ENCODE measurements at places on chromosomes 4 and X.

- H3K4me3 ChIP-seq = peak overlapping the region; percentile 41
- no peaks in the 10 kb centered on the region for H3K36me3 ChIP-seq
- no peaks in the 10 kb centered on the region for H3K4me1 ChIP-seq
- DNase-seq = no peak
- H3K27me3 ChIP-seq = peaks cover 14% of the 10 kb centered on the region
Observed at GRCh38 chr4:168877511-168878491, 132.3 kb downstream of the CBR4 start.

DNA sequence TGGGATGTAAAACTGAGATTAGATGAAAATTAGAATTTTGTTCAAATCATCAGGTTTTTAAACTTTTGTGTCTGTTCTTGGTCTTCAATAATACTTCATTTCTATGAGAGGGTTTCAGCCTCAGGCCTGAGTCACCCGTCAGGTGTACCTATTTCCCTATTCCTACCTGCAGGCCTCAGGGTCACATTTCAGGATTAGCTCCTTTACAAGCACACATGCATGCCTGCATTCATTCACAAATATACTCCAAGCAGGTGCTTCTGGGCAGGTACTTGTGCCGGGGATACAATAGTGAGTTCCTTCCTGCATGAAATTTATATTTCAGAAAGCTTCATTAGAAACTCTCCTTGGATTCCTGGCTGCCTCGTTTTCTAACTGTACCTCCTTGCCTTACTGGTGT lies 114.9 kb downstream of the SHISA3 start:
- H3K4me3 ChIP-seq = no peak overlapping the region
- peaks cover 6% of the 10 kb centered on the region for H3K27me3 ChIP-seq
- H3K36me3 ChIP-seq = no peaks in the 10 kb centered on the region
- H3K4me1 ChIP-seq = peaks cover 10% of the 10 kb centered on the region
- DNase-seq = no peak

- H3K4me3 ChIP-seq = no peak overlapping the region
- H3K4me1 ChIP-seq = no peaks in the 10 kb centered on the region
- no peaks in the 10 kb centered on the region for H3K27me3 ChIP-seq
- H3K36me3 ChIP-seq = no peaks in the 10 kb centered on the region
- DNase-seq = no peak
- no peak overlapping the region for H3K27ac ChIP-seq
Observed at GRCh38 chr4:94076498-94076897, 131.2 kb upstream of the SMARCAD1 start.

DNA sequence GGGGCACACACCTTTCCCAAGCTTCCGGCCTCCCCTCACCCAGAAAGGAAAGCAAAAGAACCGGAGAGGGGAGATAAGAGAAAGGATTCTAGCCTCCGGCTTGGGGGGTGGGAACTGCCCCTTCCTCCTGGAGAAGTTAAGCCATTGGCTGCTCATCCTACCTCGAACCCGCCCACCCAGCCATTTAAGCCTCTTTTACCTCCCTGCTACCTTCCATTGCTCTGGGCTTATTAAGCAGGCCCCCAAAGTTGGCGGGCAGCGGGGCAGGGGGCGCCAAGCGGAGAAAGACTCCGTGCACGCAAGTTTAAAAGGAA lies 2.3 kb downstream of the MAML3 start:
- peak overlapping the region; percentile 85 for H3K27ac ChIP-seq
- no peaks in the 10 kb centered on the region for H3K36me3 ChIP-seq
- no peaks in the 10 kb centered on the region for H3K27me3 ChIP-seq

GRCh38 chr4:5247735-5248134 lies 196.5 kb downstream of the STK32B start:
- no peak for DNase-seq
- H3K27ac ChIP-seq = no peak overlapping the region
- no peak overlapping the region for H3K4me3 ChIP-seq
- no peaks in the 10 kb centered on the region for H3K27me3 ChIP-seq
- H3K4me1 ChIP-seq = no peaks in the 10 kb centered on the region

- H3K4me3 ChIP-seq = no peak overlapping the region
- H3K27ac ChIP-seq = no peak overlapping the region
- H3K4me1 ChIP-seq = no peaks in the 10 kb centered on the region
- H3K27me3 ChIP-seq = no peaks in the 10 kb centered on the region
- H3K36me3 ChIP-seq = no peaks in the 10 kb centered on the region
Observed at GRCh38 chrX:135505351-135505750, 15.1 kb upstream of the INTS6L start.

GRCh38 chrX:112048707-112049106 lies 33.9 kb downstream of the TRPC5 start:
- H3K4me3 ChIP-seq = no peak overlapping the region
- H3K27me3 ChIP-seq = no peaks in the 10 kb centered on the region
- H3K27ac ChIP-seq = no peak overlapping the region

GRCh38 chrX:119692191-119693039 lies 553 bp downstream of the SEPTIN6 start:
- H3K4me1 ChIP-seq = peaks cover 8% of the 10 kb centered on the region
- no peaks in the 10 kb centered on the region for H3K27me3 ChIP-seq
- H3K27ac ChIP-seq = no peak overlapping the region
- DNase-seq = no peak
- H3K4me3 ChIP-seq = peak overlapping the region; percentile 45

- H3K4me3 ChIP-seq = peak overlapping the region; percentile 29
- H3K27me3 ChIP-seq = peaks cover 75% of the 10 kb centered on the region
- DNase-seq = no peak
- H3K36me3 ChIP-seq = no peaks in the 10 kb centered on the region
- H3K4me1 ChIP-seq = peaks cover 26% of the 10 kb centered on the region
- no peak overlapping the region for H3K27ac ChIP-seq
Observed at GRCh38 chr4:54231419-54231767, 2.3 kb downstream of the PDGFRA start.

DNA sequence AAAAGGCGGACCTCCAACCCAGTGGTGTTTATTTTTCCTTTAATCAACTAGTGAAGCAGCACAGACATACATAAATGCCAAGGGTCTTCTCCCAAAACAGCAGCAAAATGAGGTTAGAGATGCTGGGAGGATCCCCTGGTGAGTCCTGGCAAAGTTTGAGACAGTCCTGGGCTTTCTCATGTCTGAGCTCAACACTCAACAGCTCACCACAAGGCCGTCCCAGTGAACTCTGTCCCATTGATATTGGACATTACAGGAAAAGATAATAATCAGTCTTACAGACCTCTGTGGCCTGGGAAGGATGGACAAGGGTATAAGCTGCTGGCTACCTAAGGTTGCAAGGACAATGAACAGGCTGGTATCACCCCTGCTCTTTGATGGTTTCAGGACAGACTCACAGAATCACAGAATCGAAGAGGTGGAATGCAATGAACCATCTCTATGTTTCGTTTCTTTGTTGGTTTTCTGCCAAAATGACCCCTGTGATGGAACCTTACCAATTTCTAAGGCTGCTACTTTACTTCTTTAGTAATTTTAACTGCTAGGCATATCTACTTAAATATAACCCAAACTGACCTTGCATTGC lies 551.8 kb downstream of the RAB28 start:
- no peaks in the 10 kb centered on the region for H3K27me3 ChIP-seq
- H3K4me1 ChIP-seq = no peaks in the 10 kb centered on the region
- H3K27ac ChIP-seq = no peak overlapping the region

GRCh38 chr4:72786401-72786990 lies 217.5 kb upstream of the ADAMTS3 start:
- H3K27me3 ChIP-seq = no peaks in the 10 kb centered on the region
- H3K4me1 ChIP-seq = no peaks in the 10 kb centered on the region
- DNase-seq = no peak
- H3K4me3 ChIP-seq = no peak overlapping the region

DNA sequence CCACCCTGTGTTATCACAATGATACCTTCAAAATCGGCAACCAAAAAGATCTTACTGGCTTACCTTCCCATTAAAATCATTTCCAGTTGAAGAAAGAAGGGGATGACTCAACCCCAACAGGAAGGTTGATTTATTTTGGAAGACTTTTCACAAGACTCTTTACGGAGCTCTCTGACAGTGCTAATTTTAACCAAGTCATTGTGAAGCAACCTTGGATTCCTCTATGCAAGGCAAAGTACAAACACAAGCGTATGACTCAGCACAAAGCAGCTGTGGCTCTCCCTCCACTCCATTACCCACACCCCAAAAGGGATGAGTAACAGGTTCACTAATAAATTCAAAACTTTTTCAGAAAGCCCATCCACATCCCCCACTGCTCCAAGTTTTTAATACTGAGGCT lies 213.8 kb upstream of the FGF13 start:
- no peak for DNase-seq
- no peak overlapping the region for H3K4me3 ChIP-seq
- H3K4me1 ChIP-seq = no peaks in the 10 kb centered on the region

GRCh38 chrX:1086444-1087409 lies 125.7 kb downstream of the CRLF2 start:
- no peak overlapping the region for H3K4me3 ChIP-seq
- no peaks in the 10 kb centered on the region for H3K4me1 ChIP-seq
- no peak overlapping the region for H3K27ac ChIP-seq

GRCh38 chrX:103220511-103221323 lies 5.8 kb downstream of the BEX4 start:
- no peak overlapping the region for H3K27ac ChIP-seq
- peaks cover 10% of the 10 kb centered on the region for H3K4me1 ChIP-seq
- H3K27me3 ChIP-seq = no peaks in the 10 kb centered on the region
- no peak for DNase-seq

- no peak overlapping the region for H3K27ac ChIP-seq
- H3K4me1 ChIP-seq = no peaks in the 10 kb centered on the region
- DNase-seq = no peak
- H3K36me3 ChIP-seq = no peaks in the 10 kb centered on the region
- H3K27me3 ChIP-seq = no peaks in the 10 kb centered on the region
- H3K4me3 ChIP-seq = no peak overlapping the region
Observed at GRCh38 chrX:20362268-20363267, 95.9 kb upstream of the RPS6KA3 start.

- H3K27me3 ChIP-seq = no peaks in the 10 kb centered on the region
- H3K36me3 ChIP-seq = no peaks in the 10 kb centered on the region
- H3K4me3 ChIP-seq = no peak overlapping the region
- H3K27ac ChIP-seq = no peak overlapping the region
- no peaks in the 10 kb centered on the region for H3K4me1 ChIP-seq
Observed at GRCh38 chr4:67052814-67053675, 492.3 kb downstream of the CENPC start.

GRCh38 chr4:90234916-90235547 lies 107.8 kb downstream of the CCSER1 start:
- DNase-seq = no peak
- H3K36me3 ChIP-seq = no peaks in the 10 kb centered on the region
- H3K27ac ChIP-seq = no peak overlapping the region
- H3K27me3 ChIP-seq = no peaks in the 10 kb centered on the region
- no peaks in the 10 kb centered on the region for H3K4me1 ChIP-seq

DNA sequence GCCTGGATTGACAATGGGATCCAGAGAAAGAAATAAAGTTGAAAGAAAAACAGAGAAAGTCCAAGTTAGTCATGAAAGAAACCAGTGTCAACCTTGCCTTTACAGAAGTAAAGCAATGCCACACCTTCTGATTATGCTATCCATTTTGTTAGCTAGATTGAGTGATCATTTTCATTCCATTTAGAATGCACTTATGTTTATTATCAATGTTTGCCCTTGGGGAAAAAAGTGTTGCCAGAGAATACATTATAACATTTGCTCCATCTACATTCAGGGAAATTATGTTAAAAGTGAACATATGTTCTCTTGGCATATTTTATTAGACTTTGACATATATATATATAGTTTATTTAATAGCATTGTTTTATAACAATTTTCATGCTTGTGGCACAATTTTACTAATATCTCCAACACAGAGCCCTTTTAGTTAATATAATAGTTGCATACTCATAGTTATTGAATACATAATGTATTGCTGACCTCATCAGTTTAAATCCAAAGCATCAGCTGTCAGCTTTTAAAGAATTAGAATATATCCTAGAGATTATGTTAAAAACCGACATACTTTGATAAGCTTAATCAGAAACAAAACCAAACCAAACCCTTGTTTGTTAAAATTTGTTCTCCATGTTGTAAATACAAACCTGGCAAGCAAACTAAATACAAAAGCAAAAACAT lies 134.2 kb downstream of the SORBS2 start:
- no peak for DNase-seq
- H3K27ac ChIP-seq = no peak overlapping the region
- no peaks in the 10 kb centered on the region for H3K36me3 ChIP-seq
- H3K4me3 ChIP-seq = no peak overlapping the region

GRCh38 chrX:149157976-149158375 lies 347.1 kb downstream of the IDS start:
- no peak for DNase-seq
- H3K36me3 ChIP-seq = no peaks in the 10 kb centered on the region
- no peaks in the 10 kb centered on the region for H3K27me3 ChIP-seq
- H3K4me3 ChIP-seq = no peak overlapping the region

DNA sequence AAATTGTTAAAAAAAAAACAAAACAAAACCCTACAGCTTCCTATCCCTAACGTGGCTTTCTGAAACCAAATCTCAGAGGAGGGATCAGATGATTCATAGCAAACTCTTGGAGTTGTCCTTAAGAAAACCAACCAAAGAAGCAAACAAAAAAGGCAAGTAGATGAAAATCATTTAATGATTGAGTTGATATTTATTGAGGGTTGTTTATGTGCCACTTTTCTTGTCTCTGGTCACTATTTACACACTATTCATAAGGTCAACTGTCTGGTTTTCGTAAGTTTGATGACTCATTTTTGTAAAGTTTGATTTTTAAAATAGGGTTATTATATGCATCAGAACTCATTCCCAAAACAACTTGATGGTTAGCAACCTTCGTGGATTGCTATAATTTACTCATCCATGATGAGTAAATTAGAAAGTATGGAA lies 133.4 kb downstream of the UNC5C start:
- DNase-seq = no peak
- H3K4me3 ChIP-seq = no peak overlapping the region
- no peaks in the 10 kb centered on the region for H3K4me1 ChIP-seq

DNA sequence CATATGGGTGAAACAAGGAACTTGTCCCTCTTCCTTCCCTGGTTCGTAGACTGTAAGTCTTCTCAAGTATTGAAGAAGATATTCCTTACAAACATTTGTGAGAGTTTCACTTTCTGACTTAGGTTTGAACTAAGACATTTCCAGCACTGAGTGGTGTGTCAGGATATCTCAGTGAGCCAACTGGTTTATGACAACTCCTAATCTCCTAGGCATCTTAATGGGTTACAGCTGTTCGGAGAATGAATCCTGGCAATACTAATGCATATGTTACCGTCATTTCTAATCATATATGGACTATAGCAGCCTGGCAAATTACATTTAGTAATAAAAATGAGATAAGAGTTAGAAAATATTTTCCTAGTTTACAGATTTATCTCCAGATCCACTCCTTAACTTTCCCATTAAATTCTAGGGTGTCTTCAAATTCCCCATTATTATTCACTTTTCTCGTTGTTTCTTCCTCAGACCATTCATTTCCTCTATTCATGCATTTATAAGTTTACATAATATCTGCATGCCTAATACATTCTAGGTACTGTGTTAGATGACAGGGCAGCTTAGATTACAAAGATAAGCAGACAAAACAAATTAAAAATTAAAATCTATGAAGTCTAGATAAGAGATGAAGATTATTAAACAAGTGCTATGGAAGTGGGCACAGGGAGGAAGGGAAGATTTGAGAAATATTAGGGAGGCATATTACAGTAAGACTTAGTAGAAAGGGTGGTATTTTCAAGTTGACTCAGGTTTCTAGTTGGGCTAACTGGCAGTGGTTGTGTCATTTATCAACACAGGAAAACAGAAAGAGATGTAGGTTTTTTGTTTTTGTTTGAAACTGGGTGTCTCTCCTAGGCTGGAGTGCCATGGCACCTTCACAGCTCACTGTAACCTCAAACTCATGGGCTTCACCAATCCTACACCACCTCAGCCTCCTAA lies 173.9 kb downstream of the WDFY3 start:
- DNase-seq = no peak
- H3K27ac ChIP-seq = no peak overlapping the region
- H3K4me3 ChIP-seq = no peak overlapping the region
- H3K36me3 ChIP-seq = peaks cover 4% of the 10 kb centered on the region
- no peaks in the 10 kb centered on the region for H3K27me3 ChIP-seq

All from H1 (cell line).